ENCODE measurements at places on chromosomes 4 and X.

DNA sequence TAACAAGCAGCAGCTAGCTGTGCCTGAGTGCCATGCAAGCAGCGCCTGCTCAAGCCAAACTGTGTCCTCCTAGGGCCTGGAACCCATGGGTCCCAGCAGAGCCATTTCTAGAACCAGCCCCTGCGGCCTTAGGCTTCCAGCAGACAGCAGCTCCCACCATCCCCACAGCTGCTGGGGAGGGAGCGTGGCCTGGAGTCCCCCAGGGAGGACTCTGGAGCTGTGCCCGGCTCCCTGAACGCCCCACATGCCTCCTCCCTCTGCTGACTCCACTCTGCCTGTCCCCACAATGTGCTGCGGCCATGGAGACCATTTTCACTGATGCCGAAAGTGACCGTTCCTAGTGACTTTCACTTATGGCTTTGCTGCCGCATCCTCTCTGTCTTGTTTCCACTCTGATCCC lies 45.9 kb downstream of the GAK start:
- no peak for DNase-seq

- no peak for DNase-seq
Measured at GRCh38 chrX:100076031-100076430, 334.0 kb downstream of the PCDH19 start.

DNA sequence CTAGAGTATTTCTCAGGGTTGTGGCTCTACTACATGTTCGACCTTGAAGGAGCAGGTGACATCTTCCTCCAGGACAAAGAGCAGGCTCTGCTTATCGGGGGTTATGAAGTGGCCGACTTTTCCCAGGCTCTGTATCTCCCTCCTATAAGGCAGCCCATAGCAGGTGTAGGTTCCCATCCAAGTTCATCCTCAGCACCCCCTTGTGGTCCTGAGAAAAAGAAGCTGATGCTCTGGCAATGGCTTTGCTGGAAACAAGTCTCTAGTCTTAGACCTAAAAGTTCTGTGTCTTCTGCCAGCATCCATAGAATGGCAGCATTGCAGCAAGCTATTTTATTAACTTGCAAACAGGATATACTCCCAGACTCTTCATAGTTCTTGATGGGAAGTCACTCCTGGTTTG lies 836.6 kb upstream of the PRKX start:
- no peak for DNase-seq

- DNase-seq: no peak
Measured at GRCh38 chrX:39580043-39580442, 517.7 kb downstream of the BCOR start.

GRCh38 chr4:60223208-60223923 lies 976.8 kb upstream of the ADGRL3 start:
- DNase-seq: no peak

DNA sequence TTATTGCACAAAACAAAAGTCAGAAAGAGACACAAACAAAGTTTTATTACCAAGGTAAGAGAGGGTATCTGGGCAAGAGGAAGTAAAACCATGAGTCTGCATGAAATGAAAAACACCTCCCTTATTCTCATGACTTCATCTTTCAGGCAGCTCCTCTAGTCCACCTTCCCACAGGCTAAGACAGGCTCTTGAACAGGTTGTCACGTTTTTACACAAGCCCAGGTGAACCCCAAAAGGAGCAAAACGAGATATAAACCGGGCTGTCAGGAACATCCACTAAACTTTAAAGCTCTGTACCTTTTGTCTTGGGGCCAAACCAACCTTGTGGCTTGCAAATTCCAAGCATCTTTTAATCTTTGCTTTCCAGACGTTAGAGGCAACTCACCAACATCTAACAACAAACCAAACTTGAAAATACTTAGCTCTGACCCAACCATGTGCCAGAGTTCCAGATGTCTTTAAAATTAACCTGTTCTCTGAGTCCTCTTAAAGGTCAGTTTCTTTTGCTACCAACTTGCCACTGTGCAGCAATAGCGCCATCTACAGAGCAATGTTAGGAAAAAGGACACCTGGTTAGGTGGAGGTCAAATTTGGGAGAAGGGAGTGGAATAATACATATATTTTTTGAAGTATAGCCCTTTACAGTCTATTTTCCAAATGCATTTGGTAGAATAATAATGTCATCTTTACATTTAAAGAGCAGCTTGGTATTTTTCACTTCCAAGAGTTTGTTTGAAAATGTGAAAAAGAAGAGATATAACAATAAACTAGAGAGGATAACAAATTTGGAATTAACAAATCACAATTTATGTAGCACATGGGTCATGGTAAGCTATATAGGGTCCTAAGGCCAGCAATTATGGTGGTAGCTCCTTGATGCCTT lies 73.1 kb downstream of the QRFPR start:
- peak; percentile 13 for DNase-seq
